ENCODE measurements at places on chromosomes 1 and 21.

- DNase-seq, result no peak
Measured at GRCh38 chr21:20703112-20703767, 295.0 kb upstream of the NCAM2 start.

- DNase-seq, result no peak
Measured at GRCh38 chr1:29052100-29052499, 71.6 kb downstream of the TMEM200B start.

- DNase-seq, result peak; percentile 88
Measured at GRCh38 chr21:43609501-43610340, 49.6 kb downstream of the HSF2BP start.

- no peak for DNase-seq
Measured at GRCh38 chr1:145992502-145992936, 3.9 kb downstream of the TXNIP start.

- no peak for DNase-seq
Measured at GRCh38 chr21:37273911-37274690, 7.0 kb upstream of the VPS26C start.

- DNase-seq, result no peak
Measured at GRCh38 chr1:4585216-4585615, 69.2 kb upstream of the AJAP1 start.

GRCh38 chr1:208652296-208653160 lies 408.3 kb upstream of the PLXNA2 start:
- DNase-seq, result peak; percentile 76

GRCh38 chr1:100279358-100279923 lies 13.4 kb downstream of the RTCA start:
- no peak for DNase-seq

DNA sequence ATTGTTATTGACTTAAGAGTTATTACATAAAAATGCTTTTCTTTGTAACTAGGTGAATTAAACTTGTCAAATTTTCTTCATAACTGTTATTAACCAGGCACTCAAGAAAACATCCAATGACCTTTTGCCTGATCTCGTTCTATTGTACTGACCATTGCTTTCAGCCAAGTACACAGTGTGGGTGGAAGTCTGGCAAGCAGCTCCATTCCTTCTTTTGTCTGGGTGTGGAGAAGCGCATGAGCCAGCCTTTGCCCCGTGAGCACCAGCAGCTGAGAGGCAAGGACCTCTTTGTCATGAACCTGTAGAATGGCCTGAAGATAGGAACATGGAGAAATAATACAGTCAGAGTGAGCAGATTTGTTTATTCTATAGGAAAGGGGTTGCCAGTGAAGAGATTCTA lies 57.5 kb downstream of the IARS2 start:
- DNase-seq, result peak; percentile 35

GRCh38 chr1:88751714-88752113 lies 67.6 kb downstream of the PKN2 start:
- DNase-seq, result no peak

DNA sequence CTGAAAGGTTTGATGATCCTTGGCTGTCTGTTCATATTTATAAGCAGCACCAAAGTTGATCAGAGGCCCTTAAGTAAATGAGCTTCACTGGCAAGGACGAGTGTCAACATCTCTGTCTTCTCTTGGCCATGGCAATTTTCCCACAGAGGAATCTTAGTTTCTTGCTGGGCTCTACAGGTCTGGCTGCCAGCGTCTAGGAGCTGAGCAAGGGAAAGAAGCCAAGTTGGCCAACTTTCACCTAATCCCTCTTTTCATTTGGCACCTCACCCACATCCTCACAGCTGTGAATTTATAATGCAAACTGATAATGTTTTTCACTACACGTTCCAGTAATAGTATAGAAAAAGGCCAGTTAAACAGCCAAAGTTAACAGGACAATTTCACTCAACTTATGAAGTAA lies 99.0 kb upstream of the LBR start:
- DNase-seq, result no peak

GRCh38 chr1:232587141-232588008 lies 42.6 kb downstream of the SIPA1L2 start:
- DNase-seq, result no peak

DNA sequence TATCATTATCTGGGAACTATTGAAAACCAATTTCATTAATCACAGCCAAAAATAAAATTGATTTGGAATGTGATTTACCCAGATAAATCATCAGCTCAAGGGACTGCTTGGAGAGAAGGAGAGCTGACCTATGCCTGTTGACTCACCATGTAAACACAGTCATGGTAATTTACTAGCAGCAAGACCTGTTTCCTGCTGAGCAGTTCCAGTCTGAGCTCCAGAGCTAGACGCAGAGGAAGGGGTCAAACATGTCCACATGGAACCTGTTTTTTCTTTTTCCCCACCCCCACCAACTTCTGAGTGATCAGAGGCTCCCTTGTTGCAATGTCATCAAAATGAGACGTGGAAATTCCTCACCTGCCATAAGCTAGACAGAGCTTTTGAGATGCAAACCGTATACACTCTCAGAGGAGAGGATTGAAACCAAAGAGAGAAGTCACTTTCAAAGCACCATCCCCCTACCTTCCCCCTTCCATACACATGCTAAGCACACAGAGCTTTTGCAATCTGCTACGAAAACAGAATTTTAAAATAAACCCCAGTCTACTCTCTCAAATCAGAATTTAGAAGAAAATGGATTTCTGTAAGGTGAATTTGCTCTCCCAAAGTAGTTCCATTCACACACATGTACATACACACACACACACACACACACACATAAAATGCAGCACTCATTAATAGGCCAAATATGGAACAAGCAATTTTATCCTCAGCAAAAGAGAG lies 55.9 kb upstream of the PTGFRN start:
- DNase-seq, result peak; percentile 94

GRCh38 chr1:25875154-25875855 lies at the start of gene PAQR7:
TSS of gene PAQR7 (minus strand) at chr1:25875708. CDS start at chr1:25863839, 11,869 bp downstream.
- peak; percentile 75 for DNase-seq

GRCh38 chr1:33281554-33282303 lies 25.4 kb downstream of the ZNF362 start:
- no peak for DNase-seq

- no peak for DNase-seq
Measured at GRCh38 chr1:94309216-94309615, 71.8 kb upstream of the ARHGAP29 start.

- peak; percentile 66 for DNase-seq
Measured at GRCh38 chr21:20999659-21000058, 1.4 kb downstream of the NCAM2 start.

- DNase-seq, result no peak
Measured at GRCh38 chr1:8274352-8274751, 43.6 kb upstream of the SLC45A1 start.

GRCh38 chr1:26767714-26768113 lies 20.0 kb upstream of the PIGV start:
- no peak for DNase-seq

- peak; percentile 25 for DNase-seq
Measured at GRCh38 chr1:29162476-29163138, 19.1 kb downstream of the SRSF4 start.

- DNase-seq, result no peak
Measured at GRCh38 chr1:96971439-96971838, 249.9 kb downstream of the PTBP2 start.

DNA sequence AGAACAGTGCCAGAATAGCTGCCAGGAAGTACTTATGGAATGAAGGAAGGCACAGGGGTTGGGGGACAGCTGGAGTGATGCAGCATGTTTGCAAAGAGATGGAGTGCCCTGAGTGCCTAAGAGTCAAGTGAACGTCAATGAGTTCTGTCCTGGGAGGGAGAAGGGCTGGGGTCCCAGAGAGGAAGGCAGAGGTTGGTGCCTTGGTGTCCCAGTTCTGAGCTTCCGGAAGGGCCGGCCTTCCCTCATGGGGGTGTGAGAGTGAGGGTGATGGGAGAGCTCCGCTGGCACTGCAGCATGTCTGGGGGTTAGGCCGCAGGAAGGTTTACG lies 17.6 kb downstream of the NES start:
- DNase-seq, result no peak

DNA sequence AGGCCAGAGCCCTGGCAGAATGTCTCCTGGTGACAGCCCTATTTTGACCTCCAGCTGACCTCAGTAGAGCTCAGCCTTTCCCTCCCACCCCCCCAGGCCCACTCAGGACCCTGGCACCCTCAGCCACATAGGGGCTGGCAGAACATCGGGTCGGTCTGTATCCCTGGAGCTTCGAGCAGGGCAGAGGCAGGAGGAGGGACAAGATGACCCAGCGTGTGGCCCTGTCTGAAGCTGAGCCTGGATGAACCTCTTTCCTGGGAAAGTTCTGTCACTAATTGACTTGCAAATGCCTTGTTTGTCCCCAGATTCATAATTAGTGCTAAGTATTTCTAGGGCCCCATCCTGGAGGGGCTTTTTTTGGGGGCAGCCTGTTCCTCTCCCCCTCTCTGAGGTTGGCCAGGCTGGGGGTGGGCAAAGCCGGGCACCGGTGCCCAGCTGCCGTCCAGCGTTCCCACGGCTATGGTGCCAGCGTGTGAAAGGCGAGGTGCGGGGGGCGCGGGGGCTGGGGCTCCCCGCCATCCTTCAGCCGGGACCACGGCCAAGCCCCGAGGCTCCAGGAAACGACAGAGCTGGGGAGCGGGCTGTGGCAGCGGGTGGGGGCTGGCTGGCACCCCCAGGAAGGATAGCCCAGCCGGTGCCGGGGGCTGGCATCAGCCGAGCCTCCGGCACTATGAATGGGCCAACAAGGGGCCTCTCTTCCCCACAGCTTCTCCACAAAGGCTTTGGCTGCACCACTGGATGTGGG lies 31.4 kb downstream of the RHBG start:
- DNase-seq, result no peak

DNA sequence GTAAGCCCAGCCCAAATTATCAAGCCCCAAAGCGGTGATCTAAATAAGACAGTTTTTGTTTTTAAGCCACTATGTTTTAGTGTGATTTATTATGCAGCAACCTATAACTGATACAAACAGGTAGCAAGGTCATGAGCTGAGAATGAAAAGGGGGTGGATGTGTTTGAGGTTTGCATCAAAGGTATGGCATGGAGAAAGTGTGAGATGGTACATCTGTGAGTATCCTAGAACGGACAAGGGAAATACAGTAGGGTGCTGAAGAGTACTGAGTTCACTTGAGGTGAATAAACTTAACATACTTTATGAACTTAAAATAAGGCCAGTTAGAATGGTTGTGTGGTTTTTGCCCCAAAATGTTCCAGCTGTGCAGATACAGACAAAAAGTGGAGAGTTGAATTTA lies 286.0 kb upstream of the B3GALT2 start:
- DNase-seq, result no peak

- peak; percentile 42 for DNase-seq
Measured at GRCh38 chr1:58618303-58618702, 41.3 kb upstream of the TACSTD2 start.

DNA sequence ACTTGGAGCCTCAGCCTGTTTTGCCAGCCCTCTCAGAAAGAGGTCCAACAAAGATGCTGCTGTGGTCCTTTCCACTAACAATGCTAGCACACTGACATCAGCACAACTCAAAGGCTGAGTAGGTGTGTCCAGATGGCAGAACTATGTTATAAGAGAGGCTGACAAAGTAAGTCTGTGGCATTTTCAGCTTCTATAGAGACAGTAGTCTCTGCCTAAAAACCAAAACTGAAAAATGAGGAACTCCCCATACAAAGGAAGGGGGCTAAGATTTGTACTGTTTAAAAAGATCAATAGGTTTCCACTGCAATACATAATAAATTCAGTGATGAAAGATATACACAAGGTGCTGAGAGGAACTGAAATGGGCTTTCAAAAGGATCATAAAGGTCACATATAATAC lies 12.3 kb downstream of the ERO1B start:
- DNase-seq, result no peak

GRCh38 chr1:25055961-25056360 lies 125.9 kb upstream of the RUNX3 start:
- DNase-seq, result no peak

DNA sequence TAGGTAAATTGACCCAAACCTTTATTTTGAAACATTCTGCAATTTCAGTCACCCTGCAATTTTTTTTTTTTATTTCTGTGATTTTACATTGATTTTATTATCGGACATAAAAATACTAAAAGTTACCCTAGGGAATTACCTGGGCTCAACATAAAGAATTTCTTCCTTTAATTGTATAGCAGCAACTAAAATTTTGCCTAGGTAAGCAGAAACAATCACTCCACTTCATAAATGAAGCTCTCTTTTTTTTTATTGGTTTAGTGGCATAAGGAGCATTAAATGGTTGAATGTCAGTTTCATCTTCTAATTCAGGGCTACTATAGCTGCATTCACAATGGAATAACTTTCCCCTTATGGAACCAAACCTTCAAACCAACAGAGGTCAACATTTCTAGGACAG lies 15.3 kb upstream of the OR2M4 start:
- no peak for DNase-seq

DNA sequence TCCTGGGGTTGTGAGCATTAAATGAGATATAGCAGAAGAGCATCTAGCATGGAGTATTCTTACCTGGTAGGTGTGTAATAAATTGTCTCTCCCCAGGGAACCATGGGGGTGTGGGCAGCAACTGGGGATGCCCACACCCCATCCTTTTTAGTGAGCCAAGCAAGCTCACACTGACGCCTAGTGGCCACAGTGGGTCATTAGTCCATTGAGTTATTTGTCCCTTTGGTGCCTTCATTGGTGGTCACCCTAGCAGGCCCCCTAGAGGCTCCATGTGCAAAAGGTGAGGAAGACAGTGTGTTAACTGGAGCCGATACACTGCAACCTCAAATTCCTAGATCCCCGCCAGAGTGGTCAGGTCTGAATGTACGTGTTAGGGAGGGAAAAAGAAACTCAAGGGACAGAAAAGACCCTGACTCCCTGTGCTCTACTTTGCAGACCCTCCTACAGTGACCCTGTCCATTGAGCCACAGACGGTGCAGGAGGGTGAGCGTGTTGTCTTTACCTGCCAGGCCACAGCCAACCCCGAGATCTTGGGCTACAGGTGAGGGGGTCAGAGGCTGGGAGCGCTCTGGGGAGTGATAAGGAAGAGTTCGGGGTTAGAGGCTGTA lies 93.3 kb upstream of the CD1D start:
- peak; percentile 80 for DNase-seq

DNA sequence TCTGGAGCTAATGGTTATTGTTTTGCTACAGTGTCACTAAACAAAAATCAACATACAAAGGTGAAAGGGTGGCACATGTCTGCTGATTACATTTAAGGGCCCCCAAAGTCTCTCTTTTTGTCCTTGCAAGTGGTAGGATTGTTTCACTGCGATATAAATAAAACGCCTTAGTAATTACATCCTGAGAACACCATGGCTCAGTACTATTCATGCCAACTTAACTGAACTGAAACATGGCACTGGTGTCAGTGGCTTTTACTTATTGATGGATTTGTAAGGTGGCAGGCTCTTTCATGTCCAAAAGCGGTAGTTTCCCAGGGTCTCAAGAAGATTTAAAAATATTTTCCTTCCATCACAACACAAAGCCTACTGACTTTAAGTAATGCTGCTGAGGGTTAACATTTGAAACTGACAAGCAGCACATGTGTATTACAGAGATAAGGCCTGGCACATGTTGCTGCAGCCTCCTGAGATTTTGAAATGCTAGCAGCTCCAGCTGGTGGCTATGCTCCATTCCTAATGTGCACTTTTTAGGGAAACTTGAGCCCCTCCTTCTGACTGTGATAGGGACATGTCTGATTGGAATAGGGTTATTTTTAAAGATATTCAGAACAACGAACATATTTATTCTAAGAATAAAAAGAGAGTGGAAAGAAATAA lies 86.8 kb downstream of the ATP1B1 start:
- DNase-seq, result no peak

Data from astrocyte of the spinal cord (primary cell).